ENCODE measurements at places on chromosomes 3 and 15. TPM values are rescaled to one million over a fixed set of nuclear protein-coding genes. Genes with fewer than 3 reads are reported as not detected.

The UBXN7 gene
- 64.8 TPM for total RNA-seq

GRCh38 chr3:54188176-54188791, 65.9 kb downstream of the CACNA2D3 start:
- DNase-seq, result peak; percentile 61

The LRRC31 gene
- total RNA-seq, result not detected

DNA sequence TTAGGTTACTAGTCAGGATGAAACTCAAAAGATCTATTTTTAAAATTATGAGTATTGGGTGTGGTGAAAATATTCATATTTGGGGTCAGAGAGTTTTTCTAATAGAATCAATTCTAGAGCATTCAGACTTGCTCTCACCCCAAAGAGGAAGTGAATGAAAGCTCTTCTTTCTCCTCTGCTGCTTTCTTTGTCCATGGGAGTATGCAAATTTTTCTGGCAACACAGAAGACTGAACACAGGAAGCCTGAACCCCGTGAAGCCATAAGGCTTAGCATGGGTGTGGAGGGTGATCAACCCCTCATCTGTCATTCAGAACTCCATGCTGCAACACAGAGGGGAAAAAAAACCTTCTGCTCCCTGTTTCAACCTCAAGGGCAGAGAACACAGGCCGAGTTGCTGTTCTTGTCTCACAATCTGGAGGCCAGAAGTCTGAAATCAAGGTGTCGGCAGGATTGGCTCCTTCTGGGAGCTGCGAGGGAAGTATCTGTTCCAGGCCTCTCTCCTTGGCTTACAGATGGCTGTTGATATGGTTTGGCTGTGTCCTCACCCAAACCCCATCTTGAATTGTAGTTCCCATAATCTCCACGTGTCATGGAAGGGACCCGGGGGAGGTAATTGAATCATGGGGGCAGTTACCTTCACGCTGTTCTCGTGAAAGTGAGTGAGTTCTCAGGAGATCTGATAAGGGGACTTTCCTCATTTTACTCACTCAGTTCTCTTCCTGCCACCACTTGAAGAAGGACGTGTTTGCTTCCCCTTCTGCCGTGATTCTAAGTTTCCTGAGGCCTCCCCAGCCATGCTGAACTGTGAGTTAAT, 33.7 kb upstream of the CD47 start:
- DNase-seq, result peak; percentile 72

The CHDH gene
- total RNA-seq, result 0.40 TPM

DNA sequence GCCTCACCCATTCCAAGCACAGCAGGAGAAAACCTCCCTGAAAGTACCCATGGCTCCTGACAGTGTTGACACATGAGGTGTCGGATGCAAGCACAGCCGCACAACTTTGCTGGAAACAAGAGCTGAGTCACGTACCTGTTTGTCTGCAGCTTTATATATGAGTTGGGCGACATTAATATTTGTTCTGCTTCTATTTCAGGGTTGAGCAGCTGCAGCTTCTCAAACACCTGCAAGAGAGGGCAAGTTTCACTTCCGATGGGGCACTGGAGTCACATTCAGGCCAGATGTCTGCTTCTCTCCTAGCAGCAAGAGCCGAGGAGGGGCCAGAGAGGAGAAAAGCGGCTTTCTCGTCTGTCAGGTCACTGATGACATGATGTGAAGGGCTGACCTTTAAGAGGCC, 88.0 kb downstream of the NUP210 start:
- no peak for DNase-seq
